NCI-H1417 (cell line): ENCODE measurements at places on chromosomes 5 and 9.

DNA sequence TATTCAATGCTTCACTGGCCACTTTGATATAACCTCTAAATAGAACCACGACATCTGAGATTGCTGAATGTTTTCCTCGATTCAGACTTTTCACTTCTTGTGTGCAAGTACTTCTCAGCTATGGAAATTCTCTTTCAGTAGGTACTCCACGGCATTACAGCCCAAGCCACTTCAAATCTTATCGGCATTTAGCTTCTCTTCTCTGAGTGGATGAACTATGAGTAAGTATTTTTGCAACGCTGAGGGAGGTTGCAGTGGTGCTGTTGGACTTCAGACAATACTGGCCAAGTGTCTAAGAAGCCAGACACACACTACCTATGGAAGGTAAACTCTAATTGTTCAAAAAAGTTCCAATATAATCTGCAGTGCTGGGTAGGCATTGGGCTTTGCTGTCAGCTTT lies 60.1 kb downstream of the FBN2 start:
- no peak for DNase-seq

- no peak for DNase-seq
Observed at GRCh38 chr5:74034733-74035132, 408.7 kb downstream of the ARHGEF28 start.

GRCh38 chr9:101027236-101027635 lies 1.3 kb upstream of the PLPPR1 start:
- DNase-seq, result peak; percentile 62

DNA sequence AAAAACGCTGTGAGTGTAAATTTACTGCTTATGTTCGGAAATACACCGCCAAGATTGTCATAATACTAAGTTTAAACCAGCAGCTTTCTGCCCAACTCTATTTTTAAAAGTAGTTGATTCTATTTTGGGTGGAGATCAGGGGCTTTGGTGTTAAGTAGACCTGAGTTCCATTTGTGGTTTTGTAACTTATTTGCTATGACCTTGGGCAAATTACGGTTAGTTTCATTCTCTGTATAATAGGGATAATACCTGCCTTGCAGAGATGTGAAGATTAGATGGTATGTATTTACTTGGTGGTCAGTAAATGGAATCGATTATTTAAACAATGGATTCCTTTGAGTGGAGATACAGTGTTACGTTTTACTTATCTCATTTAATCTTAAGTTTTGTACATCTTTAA lies 1.6 kb downstream of the RAD23B start:
- no peak for DNase-seq

DNA sequence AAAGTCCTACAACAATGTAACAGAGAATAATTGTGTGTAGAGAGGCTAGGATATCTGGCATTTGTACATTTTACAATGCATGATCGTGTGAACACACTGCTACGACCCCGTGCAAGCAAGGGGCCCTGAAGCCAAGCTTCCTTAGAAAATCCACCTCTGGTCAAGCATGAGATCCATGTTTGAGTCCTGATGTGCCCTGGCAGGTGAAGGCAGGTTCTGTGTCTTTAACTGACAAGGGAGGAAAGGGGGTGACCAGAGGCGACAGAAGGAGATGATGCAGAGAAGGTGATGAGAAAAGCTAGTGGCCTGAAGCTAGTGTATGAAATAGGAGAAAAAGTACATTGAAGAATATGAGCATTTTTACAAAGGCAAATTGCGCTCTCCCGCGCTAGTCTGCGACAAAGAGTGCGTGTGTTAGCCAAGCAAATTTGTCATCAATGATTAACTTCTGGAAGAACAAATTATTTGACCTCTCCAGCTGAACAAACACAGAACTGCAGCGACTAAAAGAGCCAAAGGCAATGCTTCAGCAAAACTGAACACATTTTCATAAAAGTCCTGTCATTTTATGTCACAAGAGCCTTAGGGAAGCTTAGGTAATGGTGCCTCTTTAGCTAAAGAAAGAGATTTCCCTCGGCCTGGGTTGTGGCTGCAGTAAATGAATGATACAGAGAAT lies 101.7 kb upstream of the DAPK1 start:
- peak; percentile 61 for DNase-seq

DNA sequence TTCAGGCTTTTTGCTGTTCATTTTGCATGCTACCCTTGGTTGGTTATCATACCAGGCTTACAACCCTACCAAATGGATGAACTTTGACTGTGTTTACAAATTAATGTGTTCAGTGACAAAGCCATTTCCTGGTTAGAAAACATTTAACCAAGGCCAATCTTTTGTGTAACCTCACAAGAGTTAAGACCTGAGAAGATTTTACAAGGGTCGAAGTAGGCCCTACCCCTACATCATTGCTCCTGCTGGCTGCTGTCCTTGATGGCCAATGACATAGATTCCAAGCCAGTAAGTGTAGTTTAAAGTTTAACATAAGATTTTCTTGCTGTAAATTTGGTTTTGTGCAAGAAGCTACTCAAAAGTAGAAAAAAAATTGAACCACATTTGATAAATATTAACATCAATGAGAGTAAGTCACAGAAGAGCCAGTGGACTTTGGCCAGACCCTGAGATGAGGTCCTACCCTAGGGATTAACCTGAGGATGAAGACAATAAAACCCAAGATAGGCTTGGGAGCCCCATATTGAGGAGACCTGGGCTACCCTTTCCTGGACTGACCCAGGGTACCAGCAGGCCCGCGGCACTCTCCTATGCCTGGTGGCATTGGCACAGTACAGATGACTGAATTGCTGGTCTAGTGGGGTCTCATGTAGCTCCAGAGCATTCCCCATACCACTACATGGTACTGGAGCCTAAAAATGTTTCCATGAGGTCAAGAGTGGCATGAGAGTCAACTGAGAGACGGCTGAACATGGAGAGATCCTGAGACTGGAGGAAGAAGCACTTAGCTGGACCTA lies 8.3 kb downstream of the C1QTNF3 start:
- DNase-seq, result no peak

- DNase-seq, result no peak
Observed at GRCh38 chr9:69571032-69571431, 101.1 kb downstream of the APBA1 start.

DNA sequence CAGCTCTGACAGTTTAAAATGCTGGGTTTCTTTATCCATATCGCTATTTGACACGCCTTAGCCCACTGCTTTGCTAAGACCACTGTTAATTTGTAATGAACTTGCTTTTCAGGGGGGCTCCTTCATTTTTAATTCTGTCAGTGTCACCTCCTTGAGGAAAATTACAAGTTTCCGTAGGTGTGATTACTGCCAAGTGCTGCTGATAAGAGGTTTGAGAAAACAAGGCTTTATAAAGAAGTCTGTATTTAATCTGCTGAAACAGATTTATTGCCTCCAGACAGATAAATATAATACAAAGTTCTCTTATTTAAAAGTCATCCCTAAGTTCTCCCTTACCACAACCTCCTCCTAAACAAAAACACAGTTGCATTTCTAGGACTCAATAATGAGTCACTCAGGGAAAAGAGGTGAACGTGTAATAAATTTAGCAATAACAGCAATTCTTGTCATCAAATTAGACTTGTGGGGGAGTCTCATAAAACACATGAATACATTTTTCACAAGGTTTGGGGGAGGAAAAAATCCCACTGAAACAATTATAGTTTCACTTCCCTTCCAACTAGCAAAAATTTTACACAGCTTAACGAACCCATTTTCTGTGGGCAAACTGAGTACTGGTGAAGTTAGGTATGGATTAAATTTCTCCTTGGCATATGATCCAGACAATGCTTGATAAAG lies 72.8 kb downstream of the MAPKAP1 start:
- DNase-seq, result peak; percentile 43

GRCh38 chr5:143703659-143704058 lies 108.3 kb upstream of the HMHB1 start:
- DNase-seq, result no peak

DNA sequence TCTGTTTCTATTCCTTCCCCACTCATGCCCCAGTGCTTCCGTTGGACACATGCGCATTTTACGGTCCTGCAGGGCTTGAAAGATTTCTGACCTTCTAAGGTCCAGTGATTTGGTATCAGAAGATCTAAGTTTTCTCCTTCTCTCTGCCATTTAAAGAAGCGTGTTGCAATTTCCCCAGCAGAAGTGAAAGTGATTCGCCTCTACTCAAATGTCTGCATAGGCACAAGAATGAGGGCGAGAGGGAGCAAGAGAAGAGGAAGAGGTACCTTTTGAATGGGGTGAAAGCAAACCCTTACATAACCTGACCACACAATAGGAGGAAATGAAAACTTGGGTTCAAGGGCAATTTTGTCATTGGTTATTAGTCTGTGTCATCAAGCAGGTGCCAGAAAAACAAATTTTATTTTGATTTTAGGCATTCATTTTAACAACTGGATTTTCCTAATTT lies 31.7 kb upstream of the NR3C1 start:
- no peak for DNase-seq

GRCh38 chr5:38297830-38298608 lies 39.7 kb downstream of the EGFLAM start:
- no peak for DNase-seq

DNA sequence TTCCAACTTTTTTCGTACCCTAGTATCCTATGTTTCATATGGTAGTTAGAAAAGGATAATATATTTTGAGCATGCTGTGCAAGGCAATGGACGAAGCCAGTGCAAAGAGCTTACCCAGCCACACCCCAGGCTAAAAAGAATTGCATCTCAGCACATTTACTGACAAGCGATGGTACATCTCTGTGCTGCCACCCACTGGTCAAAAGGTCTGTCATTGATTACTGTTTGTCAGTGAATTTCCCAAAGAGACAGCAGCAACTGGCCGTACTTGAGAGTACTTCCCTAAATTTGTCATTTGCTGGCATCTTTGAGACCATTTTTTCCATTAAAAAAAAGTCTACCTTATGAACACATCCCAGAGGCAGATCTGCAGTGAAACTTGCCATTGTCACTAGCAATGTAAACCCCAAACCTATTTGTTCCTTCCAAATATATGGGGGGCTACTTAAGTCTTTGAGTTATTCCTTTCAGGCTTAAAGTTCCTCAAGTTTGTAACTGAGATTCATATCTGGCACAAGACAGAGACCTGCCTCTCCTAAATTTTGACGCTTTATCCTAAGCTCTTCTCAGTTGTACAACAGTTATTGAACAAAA lies 184.3 kb downstream of the CTNND2 start:
- DNase-seq, result peak; percentile 60
